ENCODE measurements at places on chromosomes 11 and 22. TPM values are rescaled to one million over a fixed set of nuclear protein-coding genes. Genes with fewer than 3 reads are reported as not detected.

DNA sequence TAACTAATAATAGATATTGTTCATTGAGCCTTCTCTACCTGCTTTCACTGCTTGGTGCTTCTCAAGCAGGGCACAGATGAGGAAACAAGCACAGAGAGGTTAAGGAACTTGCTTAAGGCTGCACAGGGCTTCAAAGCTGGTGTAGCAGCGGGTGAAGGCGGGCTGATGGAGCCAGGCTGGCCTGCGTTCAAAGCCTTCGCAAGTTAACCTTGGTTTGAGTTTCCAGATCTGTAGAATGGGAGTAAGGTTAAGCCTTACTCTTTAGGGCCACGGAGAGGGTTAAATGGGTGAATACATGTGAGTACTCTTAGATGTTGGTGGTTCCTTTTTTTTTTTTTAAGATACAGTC is 36.2 kb upstream of the EIF3D start:
- no peaks in the 10 kb centered on the region for H3K27me3 ChIP-seq
- H3K36me3 ChIP-seq: no peaks in the 10 kb centered on the region
- H3K4me3 ChIP-seq: no peak overlapping the region
- no peak for DNase-seq
- no peak overlapping the region for H3K27ac ChIP-seq

GRCh38 chr11:127627629-127628457 is 627.3 kb upstream of the KIRREL3 start:
- no peaks in the 10 kb centered on the region for H3K4me1 ChIP-seq
- H3K27me3 ChIP-seq: no peaks in the 10 kb centered on the region
- DNase-seq: no peak
- no peak overlapping the region for H3K27ac ChIP-seq

The C11orf52 gene
- total RNA-seq: 0.51 TPM

GRCh38 chr11:19013181-19013857 is 47.2 kb downstream of the MRGPRX2 start:
- no peaks in the 10 kb centered on the region for H3K27me3 ChIP-seq
- H3K27ac ChIP-seq: no peak overlapping the region

The NCF4 gene
- not detected for total RNA-seq

The CCDC116 gene
- 0.17 TPM for total RNA-seq

- H3K27me3 ChIP-seq: no peaks in the 10 kb centered on the region
- no peak within 1 kb of the TSS for H3K4me3 ChIP-seq
- no peak within 1 kb of the TSS for H3K27ac ChIP-seq
- DNase-seq: no peak
- H3K36me3 ChIP-seq: no peaks in the 10 kb centered on the region
- no peaks in the 10 kb centered on the region for H3K4me1 ChIP-seq
Measured at GRCh38 chr11:6030708-6031405, at the start of gene OR56A1. TSS of gene OR56A1 (minus strand) at chr11:6030758. CDS start at chr11:6027692, 3,066 bp downstream.

- DNase-seq: peak; percentile 63
- no peaks in the 10 kb centered on the region for H3K27me3 ChIP-seq
- H3K4me1 ChIP-seq: no peaks in the 10 kb centered on the region
- peak overlapping the region; percentile 37 for H3K27ac ChIP-seq
- no peaks in the 10 kb centered on the region for H3K36me3 ChIP-seq
Measured at GRCh38 chr11:36361472-36361871, 65.4 kb downstream of the PRR5L start.

The NXPE1 gene
- not detected for total RNA-seq

The PLEKHB1 gene
- total RNA-seq: 2.5 TPM

Measured in fibroblast of lung (primary cell).